ENCODE measurements at places on chromosomes 12 and 14.

DNA sequence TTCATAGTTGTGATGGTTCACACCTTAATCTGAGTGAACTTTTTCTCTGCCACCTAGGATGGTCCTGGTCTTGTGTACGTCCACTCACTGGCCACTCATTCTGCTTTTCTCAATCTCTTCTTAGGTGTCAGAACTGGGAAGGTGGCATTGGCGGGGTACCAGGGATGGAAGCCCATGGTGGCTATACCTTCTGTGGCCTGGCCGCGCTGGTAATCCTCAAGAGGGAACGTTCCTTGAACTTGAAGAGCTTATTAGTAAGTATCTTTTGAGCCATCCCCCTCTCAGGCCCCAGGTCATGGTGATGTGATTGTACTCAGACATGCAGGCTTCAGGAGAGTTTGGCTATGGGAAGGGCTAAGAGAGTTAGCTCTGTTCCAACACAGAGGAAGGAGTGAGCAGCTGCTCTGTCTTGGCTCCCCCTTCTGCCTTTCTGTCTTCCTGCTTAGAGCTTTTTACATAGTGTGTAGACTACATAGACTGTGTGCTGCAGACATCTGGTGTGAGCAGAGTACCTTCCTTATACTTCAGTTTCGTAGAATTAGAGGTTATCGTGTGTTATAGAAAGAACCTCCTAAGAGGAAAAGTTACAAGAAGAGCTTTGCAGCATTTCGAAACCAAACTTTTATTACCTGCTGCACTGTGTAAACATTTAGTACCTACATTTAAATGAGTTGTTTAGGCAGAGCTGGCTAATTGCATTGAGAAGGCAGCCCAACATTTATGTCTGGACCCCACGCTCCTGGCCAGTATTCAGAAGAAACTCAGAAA, 54.2 kb downstream of the FNTB start:
- DNase-seq: no peak

GRCh38 chr12:105223352-105223845, 12.6 kb downstream of the APPL2 start:
- no peak for DNase-seq

- no peak for DNase-seq
Observed at GRCh38 chr12:89947437-89948270, 239.0 kb upstream of the ATP2B1 start.

DNA sequence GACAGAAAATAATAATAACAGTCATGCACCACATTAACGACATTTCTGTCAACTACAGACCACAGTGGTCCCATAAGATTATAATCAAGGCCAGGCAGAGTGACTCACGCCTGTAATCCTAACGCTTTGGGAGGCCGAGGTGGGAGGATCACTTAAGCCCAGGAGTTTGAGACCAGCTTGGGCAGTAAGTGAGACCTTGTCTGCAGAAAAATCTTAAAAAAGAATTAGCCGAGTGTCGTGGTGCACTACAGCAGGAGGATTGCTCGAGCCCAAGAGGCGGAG, 8.6 kb downstream of the NAB2 start:
- DNase-seq: no peak

GRCh38 chr14:69105326-69105725, 47.6 kb downstream of the DCAF5 start:
- DNase-seq: no peak

GRCh38 chr14:38201137-38201828, 6.4 kb upstream of the SSTR1 start:
- no peak for DNase-seq

DNA sequence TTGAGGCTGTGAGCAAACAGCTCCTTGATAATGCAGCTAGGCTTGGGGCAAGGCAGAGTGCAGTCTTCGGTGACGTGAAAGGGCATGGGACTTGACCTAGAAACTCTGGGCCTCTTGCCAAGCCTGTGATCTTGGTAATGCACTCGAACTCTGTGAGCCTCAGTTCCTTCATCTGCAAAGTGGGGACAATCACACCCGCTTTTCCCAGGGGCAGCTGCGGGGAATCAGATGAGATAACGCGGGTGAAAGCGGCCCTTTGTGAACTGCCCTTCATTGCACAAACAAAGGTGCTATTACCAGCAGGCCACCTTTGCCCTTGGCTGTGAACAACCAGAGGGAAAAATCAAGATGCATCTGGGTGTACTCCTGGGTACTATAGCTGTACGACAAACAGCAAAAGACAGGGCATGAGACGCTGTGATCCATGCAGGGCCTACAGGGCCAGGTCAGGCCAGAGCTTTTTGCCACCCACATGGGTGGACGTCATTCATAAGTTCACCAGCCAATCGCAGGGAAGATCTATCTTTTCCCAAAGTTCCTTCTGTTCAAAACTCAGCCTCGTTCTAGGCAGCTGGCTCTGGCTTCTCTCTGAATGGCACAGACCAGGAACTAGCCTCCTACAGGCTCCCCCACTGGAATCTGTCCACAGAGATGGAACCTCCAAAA, 3.2 kb downstream of the MSI1 start:
- DNase-seq: no peak

GRCh38 chr12:103518899-103519298, 23.1 kb upstream of the C12orf42 start:
- no peak for DNase-seq

GRCh38 chr12:126926023-126926594, 1340.9 kb upstream of the TMEM132C start:
- no peak for DNase-seq

GRCh38 chr12:49866859-49867569, 24.1 kb upstream of the BCDIN3D start:
- no peak for DNase-seq

- no peak for DNase-seq
Observed at GRCh38 chr12:6826734-6827436, 1.3 kb upstream of the P3H3 start.

GRCh38 chr14:98146416-98146815, 1125.6 kb downstream of the BCL11B start:
- DNase-seq: no peak

- DNase-seq: no peak
Observed at GRCh38 chr12:39372929-39373328, 70.0 kb downstream of the KIF21A start.

DNA sequence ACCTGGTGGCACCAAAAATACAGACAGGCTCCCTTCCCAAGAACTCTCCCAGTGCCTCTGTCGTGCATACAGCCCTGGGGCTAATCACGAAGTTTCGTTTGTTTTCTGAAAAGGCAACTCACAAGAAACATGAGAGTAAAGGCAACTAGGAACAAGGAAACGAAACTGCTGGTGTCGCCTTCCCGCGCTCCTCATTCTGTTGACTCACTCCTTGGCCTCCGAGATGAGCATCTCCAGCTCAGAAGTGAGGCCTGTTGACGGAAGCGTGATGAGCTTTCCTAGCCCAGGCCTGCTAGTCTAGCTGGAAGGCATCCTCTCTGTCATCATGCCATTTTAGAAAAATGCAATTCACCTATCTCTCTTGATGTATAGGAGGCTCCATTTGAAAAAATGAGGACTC, 50.5 kb downstream of the TTC9 start:
- DNase-seq: no peak

DNA sequence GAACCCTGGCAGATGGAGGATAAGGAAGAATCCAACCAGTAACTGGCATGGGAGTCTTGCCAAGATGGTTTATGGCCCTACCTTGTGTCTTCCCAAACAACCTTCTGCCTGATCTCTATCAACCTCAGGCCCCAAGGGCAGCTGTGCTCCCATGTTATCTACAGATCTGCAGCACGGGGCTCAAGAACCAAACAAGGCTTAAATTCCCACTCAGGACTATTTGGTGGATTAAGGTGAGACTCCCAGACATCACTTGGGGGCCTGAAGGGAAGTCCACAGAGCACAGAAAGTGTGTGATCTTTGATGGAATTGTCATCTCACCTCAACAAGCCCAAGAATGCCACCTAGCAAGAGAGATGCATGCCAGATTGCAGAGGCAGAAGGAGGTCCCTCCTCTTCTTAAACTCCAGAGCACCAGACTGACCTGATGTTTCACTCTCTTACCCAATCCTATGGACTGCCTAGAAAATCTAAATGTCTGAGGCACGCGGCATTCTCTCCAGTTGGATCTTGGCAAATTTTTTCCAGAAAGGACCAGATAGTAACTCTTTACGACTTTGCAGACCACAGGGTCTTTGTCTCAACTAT, 759.5 kb upstream of the TBX3 start:
- DNase-seq: no peak

GRCh38 chr12:1591543-1591942, 2.8 kb downstream of the FBXL14 start:
- DNase-seq: no peak

GRCh38 chr14:48373981-48374380, 698.6 kb upstream of the MDGA2 start:
- no peak for DNase-seq

DNA sequence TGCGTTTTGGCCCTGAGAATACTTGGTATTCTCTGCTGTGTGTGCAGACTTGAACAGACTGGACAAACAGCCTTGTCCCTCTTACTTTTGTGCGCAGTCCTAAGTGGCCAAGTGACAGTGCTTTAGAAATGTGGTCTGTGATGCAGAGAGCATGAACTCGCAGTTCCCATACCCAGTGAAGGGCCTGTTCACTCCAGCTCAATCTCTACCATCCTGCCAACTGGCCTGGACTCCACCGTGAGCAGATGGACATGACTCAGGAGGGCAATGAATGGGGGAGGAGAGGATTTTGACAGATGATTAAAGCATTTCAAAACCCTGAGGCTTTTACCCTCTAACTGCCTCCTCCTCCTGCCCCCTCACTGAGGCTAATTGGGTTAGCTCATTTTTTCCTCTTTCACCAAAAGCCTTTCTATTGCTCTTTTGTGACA, 62.5 kb upstream of the PYGL start:
- DNase-seq: no peak

DNA sequence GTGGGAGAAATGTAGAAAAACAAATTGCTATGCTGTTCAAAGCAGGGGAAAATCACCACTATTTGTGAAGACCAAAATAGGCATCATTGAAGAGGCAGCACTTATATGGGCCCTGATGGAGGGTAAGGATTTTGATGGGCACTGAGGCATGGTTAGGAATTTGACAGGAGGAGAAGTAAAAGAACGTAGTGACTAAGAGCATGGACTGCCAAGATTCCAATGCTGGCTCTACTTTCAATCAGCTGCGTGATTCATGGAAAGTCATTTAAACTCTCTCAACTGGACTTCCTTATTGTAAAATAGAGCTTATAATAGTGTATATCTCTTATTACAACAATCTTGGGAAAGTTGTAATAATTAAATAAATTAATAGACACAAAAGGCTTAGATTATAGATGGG, 267.7 kb upstream of the G2E3 start:
- no peak for DNase-seq

DNA sequence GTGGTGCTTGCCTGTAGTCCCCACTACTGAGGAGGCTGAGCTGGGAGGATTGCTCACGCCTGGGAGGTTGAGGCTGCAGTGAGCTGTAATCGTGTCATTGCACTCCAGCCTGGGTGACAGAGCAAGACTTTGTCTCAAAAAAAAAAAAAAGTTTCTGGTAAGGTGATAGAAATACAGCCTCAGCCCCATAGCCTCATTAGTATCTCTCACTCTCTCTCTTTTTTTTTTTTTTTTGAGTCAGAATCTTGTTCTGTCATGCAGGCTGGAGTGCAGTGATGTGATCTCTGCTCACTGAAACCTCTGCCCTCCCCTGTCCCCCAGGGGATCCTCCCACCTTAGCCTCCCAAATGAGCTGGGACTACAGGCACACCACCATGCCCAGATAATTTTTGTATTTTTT, 19.2 kb downstream of the MTHFD1 start:
- no peak for DNase-seq

GRCh38 chr12:1630827-1631591, 2.0 kb downstream of the WNT5B start:
- DNase-seq: no peak

- peak; percentile 93 for DNase-seq
Observed at GRCh38 chr12:64039281-64039871, 182.7 kb downstream of the KICS2 start.

GRCh38 chr12:93960521-93960920, 187.9 kb upstream of the PLXNC1 start:
- DNase-seq: no peak

DNA sequence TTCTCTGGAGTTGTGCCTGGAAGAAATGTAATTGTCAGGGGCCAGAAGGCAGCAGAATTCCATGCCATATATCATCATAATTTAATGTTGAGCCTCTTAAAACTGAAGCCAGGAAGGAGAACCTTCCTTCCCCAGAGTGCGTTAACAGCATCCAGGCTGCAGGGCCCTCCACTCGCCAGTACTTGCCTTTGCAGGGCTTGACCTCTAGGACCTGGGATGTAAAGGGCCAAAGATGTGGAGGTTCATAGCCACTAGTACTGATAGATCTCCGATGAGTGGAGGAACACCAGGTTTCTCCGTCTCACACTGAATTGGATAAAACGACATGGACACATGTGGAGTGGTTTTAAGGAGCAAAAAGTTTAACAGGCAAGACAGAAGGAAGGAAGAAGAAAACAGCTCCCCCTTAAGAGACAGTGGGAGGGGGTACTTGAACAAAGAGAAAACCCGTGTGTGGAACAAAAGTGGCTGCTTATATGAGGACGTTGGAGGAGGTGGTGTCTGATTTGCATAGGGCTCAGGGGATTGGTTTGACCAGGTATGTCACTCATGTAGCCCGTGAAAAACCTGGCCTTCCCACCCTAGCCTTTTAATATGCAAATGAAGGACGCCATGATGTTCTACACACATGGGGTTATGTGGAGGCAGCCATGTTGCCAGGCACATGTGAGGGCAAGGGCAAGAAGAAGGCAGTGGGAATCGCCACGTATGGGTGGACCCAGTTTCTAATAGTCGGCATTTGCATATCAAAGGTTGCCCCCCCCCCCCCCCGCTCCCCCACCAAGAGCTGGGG, 38.8 kb upstream of the WSCD2 start:
- no peak for DNase-seq
